ENCODE measurements at places on chromosomes 12 and 14.

DNA sequence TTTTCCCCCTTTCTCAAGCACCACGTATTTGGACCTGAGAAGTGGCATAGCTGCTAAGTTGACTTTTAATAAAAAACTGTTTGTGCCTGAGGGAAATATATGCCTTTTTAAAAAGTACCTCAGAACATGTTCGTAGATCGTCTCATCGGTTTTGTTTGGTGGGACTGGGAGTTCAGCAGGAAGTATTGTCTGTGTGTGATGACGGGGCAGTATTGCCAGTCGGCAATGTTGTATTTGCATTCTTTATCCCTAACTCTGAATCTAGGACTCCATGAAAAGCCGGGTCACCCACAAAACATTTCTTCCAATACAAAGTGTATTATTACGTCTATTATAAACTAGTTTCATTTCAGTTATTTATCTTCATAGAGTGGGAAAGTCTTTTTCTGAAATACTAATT is 19.7 kb upstream of the FGD4 start:
- no peak for DNase-seq

DNA sequence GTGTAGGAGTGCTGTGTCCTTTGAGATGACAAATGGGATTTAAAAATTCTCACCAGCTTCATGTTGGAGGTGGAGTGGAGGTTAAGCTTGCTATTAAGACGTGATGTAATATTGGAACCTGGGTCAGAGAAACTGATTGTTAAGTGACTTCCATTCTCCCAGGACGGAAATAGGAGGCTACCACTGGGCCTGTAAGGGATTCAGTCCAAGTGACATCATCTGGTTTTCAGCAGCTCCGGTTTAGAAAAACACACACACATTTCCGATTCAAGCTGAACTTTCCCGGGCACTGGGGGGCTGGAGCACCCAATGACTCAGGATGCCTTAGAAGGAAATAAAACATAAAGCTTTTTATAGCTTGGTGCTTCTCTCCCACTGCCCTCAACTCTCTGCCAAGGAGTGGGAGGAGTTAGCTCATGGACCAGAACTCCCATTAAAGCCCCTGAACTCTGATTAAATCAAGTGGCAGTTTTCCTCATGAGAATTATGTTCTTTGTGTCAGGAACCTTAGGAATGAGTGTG is 12.4 kb downstream of the CALM1 start:
- no peak for DNase-seq

- DNase-seq: no peak
These were observed 7.6 kb upstream of the SIX1 start for GRCh38 chr14:60656686-60657455.

- DNase-seq: no peak
These were observed 6.5 kb upstream of the GLT8D2 start for GRCh38 chr12:104056419-104056972.

DNA sequence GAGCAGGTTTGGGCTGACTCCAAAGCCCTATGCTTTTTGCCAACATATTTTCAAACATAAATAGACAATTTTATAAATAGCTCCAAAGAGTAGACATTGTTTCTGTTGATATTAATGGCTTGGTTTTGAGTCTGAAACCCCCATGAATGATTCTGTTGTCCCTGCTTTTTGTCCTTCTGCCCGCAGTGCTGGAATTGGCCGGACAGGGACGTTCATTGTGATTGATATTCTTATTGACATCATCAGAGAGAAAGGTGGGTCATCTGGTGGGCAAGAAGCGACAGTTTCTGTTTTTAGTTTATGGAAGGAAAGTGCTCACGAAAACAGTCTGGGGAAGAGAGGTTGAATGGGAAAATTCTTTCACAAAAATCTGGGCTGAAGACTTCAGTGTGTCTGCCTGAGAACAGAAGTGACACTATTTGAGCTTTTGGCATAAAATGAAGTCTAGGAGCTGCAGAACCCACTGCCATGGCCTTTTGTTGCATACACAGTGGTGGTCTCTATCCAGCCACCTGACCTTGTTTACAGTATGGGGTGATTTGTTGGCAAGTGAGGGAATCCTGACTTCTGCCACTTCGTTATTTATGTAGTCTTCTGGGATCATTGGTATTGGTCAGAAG is 69.6 kb downstream of the PTPN11 start:
- DNase-seq: no peak

GRCh38 chr12:65656891-65657351 is 167.4 kb upstream of the HMGA2 start:
- no peak for DNase-seq

DNA sequence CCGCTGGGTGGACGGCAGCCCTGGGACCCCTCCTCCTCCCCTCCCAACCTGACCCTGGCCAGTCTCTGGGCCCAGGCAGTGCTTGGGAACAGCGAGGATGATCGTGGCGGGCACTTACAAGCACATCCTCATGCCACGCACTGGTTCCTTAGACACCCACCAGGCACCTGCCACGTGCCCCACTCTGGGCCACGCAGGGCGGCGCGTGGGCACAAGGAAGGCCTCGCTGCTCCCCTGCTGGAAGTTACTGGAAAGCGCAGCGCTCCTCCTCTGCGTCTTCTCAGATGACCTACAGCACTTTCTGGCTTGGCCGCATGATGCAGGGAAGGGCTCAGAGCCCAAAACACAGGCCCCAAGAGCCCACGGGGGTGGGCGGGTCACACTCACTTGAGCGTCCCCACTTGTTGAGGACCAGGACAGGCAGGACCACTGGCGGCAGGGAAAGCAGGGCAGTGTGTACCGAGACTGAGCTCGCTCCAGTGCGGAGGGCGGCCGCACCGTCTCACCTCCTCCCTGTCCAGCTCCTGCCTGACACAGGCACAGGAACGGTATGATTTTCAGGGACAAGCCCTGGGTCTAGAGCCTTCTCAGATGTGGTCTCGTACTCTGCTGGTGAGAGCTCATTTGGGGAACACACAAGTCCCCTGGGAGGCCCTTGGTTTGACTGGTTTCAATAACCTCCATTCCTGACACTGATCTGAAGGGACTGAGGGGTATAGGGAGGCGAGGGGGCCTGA is 128.3 kb upstream of the EVL start:
- no peak for DNase-seq

DNA sequence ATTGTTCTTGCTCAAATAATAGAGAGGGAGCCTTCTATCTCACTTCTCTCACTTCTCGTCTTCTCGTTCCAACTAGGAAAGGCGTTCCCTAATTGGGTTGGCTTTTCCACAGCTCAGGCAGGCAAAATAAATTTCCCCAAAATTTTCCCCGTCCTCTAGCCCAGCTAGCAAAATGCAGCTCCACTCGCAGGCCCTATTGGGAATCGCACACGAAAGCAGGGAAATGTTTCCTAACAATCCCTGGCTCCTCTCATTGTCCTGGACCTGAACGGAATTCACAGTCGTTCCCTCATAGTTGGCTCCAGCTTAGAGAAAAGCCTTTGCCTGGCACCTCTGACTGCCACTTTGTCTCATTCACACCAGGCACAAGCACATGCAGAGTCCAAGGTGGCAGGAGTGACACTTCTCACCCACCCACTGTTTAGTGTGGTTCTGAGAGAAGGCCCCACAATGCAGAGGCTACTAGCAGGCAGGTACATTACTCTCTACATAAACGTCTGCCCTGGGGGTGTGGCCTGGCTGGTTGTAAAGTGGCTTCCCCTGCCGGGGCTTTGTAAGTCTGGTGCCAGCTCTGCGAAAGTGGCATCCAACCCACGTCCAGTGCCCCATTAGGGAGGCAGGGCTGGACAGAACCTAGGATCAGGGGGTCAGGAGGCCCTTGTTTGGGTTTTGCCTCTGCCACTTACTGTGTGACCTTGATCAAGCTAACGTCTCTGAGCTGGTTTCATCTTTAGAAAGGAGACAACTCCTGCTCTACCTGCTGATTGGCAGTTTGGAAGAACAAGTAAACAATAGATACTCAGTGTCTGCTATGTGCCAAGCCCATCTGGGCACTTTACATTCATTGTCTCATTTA is 4.2 kb downstream of the SERPINA10 start:
- no peak for DNase-seq

GRCh38 chr12:88519802-88520435 is 60.4 kb downstream of the KITLG start:
- DNase-seq: no peak

GRCh38 chr14:79576424-79576823 is 634.9 kb downstream of the DIO2 start:
- no peak for DNase-seq

DNA sequence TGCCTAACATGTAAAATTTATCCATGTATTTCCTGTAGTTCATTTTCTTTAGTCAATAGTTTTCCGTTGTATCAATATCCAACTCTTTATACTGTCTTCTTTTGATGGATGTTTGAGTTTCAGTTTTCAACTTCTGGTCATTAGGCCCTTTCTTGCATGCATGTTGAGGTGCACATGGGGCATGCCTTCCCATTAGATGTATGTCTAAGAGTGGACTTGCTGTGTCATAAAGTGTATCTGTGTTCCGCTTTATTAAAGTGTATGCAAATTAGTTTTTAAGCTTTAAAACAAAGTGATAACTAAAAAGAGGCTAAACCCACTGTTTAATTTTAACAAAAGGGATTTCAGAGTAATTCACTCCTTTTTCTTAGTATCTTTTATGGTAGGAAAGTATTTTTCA is 441.1 kb downstream of the PCNX1 start:
- no peak for DNase-seq

DNA sequence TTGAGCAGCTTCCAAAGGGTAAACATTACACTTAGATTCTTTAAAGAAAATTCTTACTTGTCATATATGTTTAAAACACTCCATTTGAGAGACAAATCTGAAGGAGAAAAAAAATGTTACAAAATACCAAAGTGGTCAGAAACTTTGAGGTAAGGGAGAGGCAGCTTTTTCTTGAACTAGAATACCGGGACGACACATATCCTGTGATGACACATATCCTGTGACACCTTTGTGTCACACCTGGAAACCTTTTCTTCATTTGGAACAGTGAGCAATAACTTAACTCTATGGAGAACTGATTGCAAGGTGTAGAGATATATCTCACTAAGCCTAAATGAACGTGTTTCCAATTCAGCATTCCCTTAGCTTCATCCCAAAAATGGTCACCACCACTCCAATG is 4.6 kb upstream of the GRIN2B start:
- no peak for DNase-seq

- no peak for DNase-seq
These were observed 43.3 kb upstream of the RASSF3 start for GRCh38 chr12:64566831-64567517.

DNA sequence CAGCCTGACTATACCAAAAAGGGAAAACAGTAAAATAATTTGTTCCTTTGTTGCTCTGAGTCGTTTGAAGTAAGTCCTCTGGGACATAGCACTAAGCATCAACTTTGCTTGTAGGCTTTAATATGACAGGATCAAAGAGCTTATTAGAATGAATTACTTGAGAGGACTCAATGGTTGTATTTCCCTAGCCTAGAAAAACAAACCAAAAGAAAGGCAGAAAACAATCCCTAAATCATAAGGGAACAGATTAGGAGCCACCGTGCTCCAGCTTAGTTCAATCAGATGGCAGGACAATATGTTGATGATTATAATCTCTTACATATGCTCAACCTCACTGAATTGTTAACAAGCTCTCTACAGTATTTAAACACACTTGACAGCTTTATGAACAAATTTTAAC is 988.4 kb downstream of the FLRT2 start:
- no peak for DNase-seq

- DNase-seq: no peak
These were observed 27.1 kb downstream of the TXNRD1 start for GRCh38 chr12:104242546-104243206.

DNA sequence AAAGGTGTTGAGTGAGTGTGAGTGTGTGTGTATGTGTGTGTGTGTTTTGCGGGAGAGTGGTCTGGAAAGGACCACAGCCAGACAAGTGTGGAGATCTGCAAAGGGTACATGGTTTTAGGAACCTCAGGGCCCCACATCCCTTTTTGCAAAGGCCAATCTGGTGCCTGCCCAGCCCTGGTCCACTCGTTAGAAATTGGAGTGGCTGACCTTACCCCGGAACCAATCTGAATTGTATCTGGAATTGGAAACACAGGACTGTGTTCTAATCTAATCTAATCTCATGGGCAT is 11.3 kb upstream of the TBX3 start:
- DNase-seq: no peak

- DNase-seq: no peak
These were observed 68.8 kb downstream of the LLPH start for GRCh38 chr12:66061557-66062289.

- no peak for DNase-seq
These were observed 231.8 kb upstream of the NPAS3 start for GRCh38 chr14:32706721-32707519.

DNA sequence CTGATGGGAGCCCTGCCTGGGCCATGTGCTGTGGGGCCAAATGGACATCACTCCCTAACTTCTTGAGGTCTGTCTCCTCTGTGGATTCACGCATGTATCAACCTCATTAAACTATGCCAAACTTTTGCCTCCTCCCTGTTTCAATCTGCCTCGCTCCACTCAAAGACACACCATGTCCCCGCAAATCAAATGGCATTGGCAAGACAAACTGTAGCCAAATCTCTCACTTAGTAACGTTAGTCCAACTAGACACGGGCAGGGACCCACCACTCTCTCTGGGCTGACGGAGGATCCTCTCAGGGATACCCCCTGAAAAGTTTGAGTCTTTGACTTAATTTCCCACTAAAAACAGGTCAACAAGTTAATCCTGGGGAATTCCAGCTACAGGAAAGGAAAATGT is 8.0 kb downstream of the ZBTB39 start:
- DNase-seq: no peak

DNA sequence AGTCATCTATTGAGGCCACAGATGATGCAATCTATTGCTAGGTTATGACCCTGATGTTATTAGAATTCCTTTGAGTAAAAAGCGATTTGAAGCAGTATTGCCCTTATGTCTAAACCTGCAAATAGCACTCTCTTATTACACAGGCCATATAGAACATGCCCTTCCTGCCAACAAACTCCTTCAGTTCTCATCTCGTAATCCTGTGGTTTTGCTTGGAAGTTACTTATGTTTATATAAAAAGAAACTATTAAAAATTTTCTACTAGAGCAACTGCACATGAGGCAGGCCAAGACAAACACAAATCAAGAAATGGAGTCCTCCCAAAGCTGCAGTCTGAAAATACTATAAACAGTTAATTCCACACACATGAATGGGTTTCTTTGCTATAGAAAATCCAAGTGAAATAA is 1200.2 kb downstream of the LRFN5 start:
- no peak for DNase-seq

DNA sequence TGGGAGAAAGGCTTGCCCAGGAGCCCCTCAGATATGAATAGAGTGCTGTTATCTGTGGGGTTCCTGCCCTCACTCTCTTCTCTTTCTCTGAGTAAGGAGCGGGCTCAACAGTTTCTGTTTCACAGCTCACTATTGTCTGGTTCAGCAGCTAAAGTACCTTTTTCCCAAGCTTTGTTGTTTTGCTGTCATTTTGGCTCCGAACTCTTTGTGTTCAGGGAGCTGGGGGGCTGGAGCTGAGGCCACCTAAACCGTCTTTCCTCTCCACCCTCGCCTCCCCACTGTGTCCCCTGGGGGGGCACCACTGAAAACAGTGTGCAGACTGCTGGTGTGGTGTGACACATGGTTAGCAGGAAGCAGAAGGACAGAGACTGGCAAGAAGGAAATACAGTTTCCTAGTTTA is 51.4 kb downstream of the FBXW8 start:
- no peak for DNase-seq

DNA sequence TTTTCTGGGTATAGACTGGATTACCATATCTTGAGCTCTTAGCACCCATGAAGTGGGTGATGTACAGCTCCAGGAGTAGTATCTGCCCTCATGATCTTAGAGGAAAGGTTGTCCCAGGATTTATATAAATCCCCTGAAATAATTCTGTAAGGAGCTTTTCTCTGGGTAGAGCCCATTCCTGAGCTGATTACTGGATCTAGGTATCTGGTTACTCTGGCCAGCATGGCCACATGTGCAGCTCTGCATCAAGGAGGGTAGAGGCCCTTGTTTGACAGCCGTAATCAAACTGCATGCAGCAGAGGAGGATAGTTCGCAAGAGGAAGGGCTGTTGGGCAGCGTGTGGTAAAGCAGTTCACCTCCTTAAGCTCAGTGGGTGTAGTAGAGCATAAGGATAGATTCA is 8.5 kb downstream of the COX14 start:
- no peak for DNase-seq

All from activated CD4-positive, CD25-positive, alpha-beta regulatory T cell treated with anti-CD3 and anti-CD28 coated beads, Interleukin-2, amount 50 U/mL, for 16 hours (primary cell).